LHCN-M2 (cell line): ENCODE measurements at places on chromosomes 1 and 21.

GRCh38 chr1:223780949-223781348 is 64.8 kb downstream of the TP53BP2 start:
- no peak for DNase-seq

- DNase-seq: peak; percentile 85
Observed at GRCh38 chr1:21447311-21447710, 7.4 kb downstream of the NBPF3 start.

GRCh38 chr1:156751451-156751756 is at the start of gene HDGF:
Gene HDGF, minus strand, starts transcription at chr1:156751675. Its CDS starts 246 bp downstream, at chr1:156751429.
- DNase-seq: no peak

GRCh38 chr1:169307176-169307575 is 60.4 kb downstream of the NME7 start:
- peak; percentile 79 for DNase-seq

DNA sequence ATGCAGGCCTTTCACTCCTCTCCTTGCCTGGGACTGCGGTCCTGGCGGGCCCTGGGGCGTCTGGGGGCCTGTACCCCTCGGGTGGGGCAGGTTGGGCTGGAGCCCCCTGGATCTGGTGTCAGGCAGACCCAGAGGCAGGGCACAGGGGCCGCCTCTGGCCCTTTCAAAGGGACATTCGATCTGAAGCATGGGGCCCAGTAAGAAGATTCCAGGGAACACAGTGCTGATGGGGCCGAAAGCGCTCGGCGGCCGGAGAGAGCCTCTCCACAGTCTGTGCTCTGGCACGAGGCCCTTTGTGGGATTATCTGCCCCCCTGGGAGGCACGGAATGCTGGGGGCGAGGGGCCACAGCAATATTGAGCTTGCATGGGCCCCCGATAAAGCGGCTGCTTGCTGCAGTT is 15.2 kb downstream of the PRDM16 start:
- DNase-seq: no peak

GRCh38 chr1:17819129-17819802 is 64.1 kb downstream of the ACTL8 start:
- DNase-seq: no peak

DNA sequence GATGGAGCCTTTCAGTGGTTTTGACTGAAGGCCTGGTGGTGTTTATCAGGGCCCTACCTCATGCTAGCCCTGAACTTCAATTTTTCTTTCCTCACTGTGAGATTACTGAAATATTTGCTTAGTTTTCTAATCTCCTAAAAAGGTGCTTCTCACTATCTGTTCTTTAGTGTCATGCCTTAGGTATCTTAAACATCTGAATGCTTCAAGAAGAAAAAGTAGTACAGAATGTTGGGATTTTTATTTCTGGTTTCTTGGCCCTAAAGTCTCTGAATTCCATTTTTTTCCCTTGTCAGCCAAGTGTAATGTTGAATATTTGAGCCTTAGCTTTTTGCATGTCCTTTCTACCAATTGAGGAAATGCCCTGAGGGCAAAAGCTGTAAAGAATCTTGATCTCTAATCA is 47.9 kb upstream of the PRKACB start:
- no peak for DNase-seq

GRCh38 chr1:225645194-225645895 is 7.6 kb downstream of the ENAH start:
- DNase-seq: no peak

GRCh38 chr1:160863774-160864131 is 1.1 kb upstream of the CD244 start:
- no peak for DNase-seq

DNA sequence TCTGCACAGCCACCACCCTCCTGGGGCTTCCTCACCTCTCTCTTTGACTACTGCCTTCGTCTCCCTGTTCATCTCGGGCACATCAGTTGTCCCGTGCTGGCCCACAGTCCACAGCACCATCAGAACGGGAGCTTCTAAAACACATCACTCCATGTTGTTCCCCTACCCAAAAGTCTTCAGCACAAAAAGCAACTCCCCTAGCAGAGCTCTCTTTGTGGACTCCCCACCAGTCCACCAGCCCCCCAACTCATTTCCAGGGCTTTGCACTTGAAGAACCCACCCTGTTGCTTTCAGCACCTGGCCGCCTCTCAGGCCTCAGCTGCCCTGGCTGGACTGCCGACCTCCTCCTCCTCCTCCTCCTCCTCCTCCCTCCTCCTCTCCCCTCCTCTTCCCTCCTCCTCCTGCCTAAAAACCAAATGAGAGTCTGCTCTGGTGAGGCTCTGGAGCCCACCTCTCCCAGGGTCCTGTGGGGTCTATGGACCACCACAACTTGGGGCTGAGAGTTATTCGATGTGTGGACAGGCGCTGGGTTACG is 251.2 kb upstream of the VAMP3 start:
- DNase-seq: no peak

GRCh38 chr1:219576931-219577730 is 35.8 kb downstream of the ZC3H11B start:
- DNase-seq: peak; percentile 2

- no peak for DNase-seq
Observed at GRCh38 chr1:10001016-10001665, 4.1 kb downstream of the RBP7 start.

- peak; percentile 72 for DNase-seq
Observed at GRCh38 chr1:152461544-152461943, 47.5 kb upstream of the CRNN start.

DNA sequence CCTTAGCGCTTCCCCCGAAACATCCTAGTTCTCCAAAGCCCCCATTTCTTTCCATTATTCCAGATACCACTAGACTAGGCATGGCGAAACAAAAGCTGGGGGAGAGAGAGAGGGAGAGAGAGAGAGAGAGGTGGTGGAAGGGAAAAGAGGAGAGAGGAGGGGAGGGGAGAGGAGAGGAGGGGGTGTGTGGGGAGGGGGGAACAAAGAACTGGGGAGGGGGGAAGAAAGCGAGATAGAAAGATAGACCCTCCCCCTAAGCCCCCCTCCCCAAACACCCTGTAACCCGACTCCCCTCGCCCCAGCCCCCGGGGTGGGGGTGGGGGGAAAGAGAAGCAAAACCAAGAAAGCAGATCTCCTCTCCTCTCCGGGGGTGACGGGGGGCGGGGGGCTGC is 352 bp downstream of the MEX3A start:
- no peak for DNase-seq

DNA sequence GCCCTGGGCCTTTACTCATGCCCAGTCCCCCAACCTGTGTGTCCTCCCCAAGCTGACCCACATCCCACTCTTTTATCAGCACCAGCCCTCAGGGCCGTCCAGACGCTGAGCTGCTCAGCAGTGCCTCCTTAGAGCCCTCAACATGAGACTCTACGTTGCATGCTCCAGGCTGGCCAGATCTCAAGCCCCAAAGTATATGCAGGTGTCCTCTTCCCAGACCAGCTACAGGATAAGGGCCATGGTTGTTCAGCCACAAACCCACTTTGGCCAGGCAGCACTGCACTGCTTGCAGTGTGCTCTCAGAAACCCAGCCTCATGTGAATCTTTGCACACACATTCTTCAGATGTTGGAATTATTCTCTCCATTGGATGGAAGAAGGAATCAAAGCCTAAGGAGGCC is 6.0 kb downstream of the CITED4 start:
- DNase-seq: no peak

DNA sequence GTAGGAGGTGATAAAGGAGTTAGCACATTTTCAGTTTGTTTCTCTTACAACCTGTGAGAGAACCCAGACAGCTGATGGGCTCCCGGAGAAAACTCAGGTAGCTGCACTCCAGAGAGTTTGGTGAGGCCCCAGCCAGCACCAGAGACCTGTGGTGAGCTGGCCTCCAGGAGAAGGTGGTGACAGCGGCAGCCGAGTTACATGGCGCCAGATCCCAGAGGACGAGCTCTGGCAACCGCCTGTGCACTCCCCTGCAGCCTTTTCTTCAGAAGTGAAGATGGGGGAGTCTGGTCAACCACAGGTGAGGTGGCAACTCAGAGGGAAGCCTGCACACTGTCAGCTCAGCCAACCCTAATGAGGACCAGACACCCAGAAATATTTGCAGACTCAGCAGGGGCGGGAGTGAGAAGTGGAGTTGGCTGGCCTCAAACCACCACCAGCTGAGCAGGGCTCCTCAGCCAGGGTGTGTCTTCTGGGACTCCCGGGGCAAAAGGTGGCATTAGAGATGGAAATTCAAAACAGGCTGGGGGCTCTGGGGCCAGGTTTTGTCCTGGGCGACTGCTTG is 209.7 kb downstream of the SETD4 start:
- no peak for DNase-seq

- no peak for DNase-seq
Observed at GRCh38 chr1:199002661-199003060, 363.8 kb downstream of the PTPRC start.

DNA sequence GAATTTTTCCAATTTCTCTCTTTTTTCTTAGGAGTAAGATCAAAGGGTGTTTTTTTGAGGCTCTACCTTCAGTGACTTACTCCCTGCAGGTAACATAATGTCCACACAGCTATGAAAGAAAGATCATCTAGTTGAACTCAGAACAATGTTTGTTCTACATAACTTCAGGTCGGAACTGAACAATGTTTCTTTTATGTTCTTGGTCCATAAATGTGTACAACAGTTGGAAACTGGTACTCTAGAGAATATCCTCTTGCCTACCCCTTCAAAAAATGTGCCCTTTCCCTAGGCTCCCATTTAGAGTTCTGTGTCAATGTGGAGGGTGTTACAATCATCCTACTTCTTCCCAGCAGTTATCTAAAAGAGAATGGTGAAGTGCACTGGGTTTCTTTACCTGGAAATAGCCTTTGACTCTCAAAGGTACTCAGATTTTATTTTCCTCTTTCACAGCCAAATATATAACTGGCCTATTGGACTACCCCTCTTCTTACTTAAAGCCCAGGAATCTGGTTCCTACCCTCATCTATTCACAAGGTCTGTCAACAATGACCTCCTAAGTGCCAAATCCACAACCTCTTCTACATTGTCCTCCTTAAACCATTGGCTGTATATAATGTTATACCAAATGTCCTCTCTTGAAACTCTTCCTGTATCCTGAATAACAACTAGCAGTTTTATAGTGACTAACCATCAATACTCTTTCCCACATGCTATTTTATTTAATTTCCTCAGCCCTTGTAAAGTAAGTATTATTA is 42.3 kb downstream of the CD58 start:
- no peak for DNase-seq
